ENCODE measurements at places on chromosomes 7 and 10. TPM values are rescaled to one million over a fixed set of nuclear protein-coding genes. Genes with fewer than 3 reads are reported as not detected.

DNA sequence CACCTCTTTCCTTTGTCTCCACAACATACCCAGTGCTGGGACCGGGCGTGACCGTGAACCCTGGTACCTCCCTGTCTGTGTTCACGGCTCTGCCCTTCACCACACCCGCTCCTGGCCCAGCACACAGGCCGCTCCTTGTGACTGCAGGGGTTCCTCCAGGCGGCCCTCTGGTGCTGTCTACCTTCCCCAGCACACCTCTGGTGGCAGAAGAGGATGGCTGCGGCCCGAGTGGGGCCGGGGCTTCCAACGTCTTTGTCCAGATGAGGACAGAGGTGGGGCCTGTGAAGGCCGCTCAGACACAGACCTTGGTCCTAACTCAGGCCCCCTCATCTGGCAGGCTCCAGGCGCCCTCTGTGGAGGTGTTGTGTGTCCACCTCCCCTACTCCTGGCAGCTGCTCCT is 55.4 kb upstream of the SGMS1 start:
- no peak for DNase-seq

- no peak for DNase-seq
Observed at GRCh38 chr10:52568309-52568708, 204.3 kb downstream of the MBL2 start.

- peak; percentile 2 for DNase-seq
Observed at GRCh38 chr10:86295351-86295750, 71.2 kb downstream of the GRID1 start.

- DNase-seq: no peak
Observed at GRCh38 chr10:102505462-102506115, 1.8 kb downstream of the SUFU start.

GRCh38 chr7:50355817-50356178 is 51.3 kb downstream of the IKZF1 start:
- no peak for DNase-seq

DNA sequence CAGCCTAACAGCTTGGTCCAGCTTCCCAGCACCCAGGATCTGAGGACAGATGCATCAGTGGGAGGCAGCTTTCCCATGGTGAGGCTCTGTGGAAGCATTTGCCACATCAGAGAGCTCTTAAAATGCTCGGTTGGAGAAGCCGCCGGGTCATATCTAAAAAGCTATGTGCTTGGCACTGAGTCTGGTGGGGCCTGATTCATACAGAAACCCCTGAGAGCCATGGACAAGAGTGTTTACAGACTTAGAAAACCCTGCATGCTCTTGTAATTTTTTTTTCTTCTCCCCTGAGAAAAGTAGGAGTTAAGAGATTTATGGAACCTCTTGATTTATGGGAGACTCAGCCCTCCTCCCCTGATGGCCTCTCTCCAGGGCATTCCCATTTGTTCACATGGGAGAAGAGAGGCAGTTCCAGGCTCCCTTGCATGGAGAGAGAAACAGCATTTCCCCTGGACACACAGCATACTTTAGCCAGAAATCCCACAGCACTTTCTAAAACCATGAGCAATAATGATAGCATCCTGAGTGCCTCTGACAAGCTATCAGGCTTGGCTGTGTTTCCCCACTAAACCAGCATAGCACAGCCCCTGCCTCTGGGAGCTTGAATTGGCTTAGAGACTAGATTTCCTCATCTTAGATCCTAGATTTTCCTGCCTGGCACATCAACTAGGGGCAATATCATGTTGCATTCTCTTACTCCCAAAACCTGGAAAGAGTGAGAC is 322.1 kb upstream of the AUTS2 start:
- no peak for DNase-seq

DNA sequence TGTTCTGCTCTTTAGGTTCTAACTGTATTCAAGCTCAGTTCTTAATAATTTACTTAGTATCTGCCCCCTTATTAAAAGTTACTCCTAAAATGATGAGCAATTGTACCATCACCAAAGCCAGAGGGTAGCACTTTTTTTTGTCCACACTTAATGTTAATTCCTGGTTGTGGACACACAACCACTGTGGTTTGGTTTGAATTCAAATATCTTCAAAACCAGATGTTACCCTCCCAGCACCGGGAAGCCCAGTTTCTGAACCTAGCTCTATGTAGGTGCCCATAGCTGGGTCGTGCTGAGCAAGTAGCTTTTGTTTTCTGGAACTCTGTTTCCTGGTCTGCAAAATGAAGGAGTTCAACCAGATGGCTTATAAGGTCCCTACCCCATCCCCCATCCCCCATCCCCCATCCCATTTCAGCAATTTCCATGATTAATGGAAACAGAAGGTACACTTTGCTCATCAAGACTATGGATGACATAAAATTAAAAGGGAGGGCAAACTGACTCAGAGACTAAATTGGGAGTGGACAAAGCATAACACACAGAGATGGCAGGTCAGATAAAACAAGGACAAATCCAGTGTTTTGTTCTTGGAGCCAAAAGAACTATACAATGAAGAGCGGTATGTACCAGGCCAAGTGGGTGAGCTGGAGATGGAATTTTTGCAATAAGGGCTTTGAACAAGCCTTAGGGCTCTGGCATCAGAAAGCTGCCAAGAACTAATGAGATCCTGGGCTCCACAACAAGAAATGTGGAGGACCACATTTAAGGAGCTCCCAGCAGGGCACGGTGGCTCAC is 56.7 kb downstream of the DLG5 start:
- DNase-seq: no peak

GRCh38 chr10:91220954-91221675 is 652 bp downstream of the PCGF5 start:
- DNase-seq: no peak

DNA sequence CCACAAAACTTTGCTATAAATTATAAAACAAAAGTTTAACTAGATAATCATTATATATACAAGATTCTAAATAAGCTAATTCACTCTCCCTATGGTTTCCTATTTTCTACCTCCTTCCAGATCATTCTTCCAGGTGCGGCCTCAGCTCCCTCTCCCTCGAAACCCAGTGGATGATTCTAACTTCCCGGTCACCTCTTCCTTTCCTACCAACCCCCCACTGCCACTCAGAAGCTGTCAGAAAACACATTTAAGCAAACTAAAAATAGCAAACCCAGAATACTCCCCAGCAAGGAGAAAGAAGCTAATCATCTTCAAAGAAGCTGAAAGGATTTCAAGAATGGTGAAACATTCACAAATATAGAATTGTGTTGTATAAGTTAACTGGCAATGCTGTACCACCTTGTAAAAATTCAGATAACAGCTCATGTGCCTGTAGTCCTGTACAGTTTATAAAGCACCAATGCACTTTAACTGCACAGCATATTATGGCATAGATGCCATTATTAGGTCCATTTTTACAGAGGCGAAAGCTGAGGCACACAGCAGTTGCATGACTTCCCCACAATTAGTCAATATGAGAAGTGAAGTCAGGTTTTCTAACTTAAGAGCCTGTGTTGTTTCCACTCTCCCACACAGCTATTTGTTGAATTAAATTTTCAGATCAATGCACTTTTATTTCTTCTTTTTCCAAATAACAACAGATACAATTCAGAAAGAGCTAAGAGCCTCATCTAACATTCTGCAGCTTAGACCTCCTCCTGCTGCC is 13.7 kb upstream of the DNTT start:
- DNase-seq: no peak

GRCh38 chr10:84340187-84340586 is 11.8 kb downstream of the CCSER2 start:
- DNase-seq: no peak

DNA sequence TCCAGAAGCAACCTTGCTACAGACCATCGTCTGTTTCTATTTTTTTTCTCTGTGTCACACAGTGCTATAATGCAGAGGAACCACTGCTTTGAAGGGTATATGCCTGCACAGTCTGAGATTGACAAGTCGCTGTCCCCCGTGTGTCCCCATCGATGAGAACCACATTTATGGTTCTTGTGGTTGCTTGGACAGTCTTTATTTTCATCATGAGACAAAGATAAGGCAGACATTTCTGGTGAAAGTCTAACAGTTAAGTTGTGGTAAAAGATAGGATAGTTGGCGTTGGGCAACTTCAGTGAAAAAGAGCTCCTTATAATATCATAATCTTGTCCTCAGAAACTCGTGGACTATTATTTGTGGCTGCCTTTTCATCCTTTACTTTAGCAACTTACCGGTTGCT is 6.3 kb upstream of the AKR1E2 start:
- DNase-seq: no peak

DNA sequence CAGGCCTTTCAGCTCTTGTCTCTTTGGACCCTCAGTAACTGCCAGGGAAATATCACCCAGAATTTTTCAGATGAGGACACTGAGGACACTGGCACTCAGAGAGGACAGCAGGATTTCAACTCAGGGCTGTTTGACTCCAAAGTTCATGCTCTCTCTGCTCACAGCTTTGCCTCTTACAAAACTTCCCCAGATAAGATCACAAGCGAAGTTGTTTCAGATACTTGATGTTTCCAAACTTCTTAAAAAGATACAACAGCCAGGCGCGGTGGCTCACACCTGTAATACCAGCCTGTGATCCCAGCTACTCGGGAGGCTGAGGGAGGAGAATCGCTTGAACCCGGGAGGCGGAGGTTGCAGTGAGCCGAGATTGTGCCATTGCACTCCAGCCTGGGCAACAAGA is 32.4 kb upstream of the ZRANB1 start:
- no peak for DNase-seq

DNA sequence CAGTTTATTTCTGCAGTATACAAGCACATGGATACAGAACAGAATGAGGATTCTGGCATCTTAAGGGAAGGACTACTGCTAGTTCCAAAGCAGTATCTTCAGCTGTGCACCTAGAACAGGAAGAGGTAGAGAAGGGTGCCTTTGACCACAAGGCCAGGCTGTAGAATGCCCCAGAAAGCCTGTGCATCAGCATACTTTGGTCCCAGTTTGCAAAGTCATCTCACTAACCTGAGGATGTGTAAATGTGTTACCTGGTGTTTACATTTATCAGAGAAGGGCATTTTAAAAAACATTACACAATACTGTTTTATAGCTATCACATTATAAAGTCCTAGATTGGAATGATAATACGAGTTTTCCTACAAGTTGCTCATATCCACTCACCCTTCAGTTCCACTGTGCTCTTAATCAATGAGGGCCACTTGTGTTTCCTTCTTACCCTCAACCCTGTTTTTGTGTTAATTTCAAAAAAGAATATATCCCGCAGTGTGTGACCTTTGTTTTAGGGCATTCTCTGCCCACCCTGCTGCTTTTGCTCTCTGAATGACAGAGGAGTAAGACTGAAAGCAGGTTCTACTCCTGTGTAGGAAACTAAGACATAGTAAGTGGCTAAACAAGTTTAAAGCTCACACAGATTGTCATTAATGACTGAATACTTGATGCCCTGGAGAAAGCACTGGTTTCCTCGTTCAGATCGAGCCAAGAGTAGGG is 3.4 kb downstream of the SLC35G1 start:
- no peak for DNase-seq

GRCh38 chr10:7340179-7340874 is 70.5 kb downstream of the SFMBT2 start:
- no peak for DNase-seq

- DNase-seq: no peak
Observed at GRCh38 chr7:42024537-42024936, 212.5 kb downstream of the GLI3 start.

- DNase-seq: no peak
Observed at GRCh38 chr10:86524225-86524962, 2.8 kb upstream of the WAPL start.

- no peak for DNase-seq
Observed at GRCh38 chr10:34156781-34157425, 658.2 kb downstream of the PARD3 start.

- no peak for DNase-seq
Observed at GRCh38 chr7:7231000-7231399, 48.7 kb downstream of the C1GALT1 start.

GRCh38 chr10:119457966-119458766 is 84.4 kb downstream of the RGS10 start:
- DNase-seq: no peak

DNA sequence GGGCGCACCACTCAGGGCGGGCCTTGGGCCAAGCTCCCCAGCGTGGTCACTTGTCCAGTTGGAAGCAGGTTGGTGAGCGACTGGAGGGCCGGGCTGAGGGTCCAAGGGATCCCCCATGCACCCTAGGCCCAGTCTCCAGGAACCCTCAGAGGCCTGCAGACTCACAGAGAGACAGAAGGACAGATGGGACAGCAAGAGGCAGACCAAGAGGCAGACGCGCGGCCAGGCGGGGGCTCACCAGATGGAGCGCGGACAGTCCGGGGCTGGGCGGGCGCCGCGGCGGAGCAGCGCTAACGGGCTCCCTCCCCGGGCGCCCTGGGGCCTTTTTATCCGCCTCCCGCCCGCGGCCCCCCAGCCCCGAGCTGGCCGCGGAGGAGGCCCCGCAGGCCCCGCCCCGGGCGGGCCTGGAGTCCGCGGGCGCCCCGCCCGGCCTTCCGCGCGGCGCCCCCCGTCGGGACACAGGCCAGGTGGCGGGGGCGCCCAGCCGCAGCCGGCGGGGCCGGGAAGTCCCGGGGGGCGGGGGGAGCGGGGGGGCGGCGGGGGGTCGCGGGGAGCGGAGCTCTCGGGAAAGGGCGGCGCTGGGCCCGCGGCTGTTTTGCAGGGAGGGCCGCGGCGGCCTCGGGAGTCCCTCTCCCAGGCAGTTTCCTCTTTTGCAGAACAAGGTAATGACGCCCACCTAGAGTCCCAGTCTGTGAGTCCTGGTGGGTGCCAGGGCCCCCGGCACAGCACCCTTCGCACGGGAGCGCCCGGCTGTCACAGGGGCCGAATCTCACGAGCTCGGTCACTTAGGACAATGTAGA is at the start of gene LOXL4:
TSS of gene LOXL4 (minus strand) at position 301 of the 800 bp plus-strand sequence. CDS start 5,175 bp downstream, outside the sequence.
- DNase-seq: peak; percentile 89

- peak; percentile 62 for DNase-seq
Observed at GRCh38 chr10:30591249-30591670, 38.3 kb downstream of the LYZL2 start.

DNA sequence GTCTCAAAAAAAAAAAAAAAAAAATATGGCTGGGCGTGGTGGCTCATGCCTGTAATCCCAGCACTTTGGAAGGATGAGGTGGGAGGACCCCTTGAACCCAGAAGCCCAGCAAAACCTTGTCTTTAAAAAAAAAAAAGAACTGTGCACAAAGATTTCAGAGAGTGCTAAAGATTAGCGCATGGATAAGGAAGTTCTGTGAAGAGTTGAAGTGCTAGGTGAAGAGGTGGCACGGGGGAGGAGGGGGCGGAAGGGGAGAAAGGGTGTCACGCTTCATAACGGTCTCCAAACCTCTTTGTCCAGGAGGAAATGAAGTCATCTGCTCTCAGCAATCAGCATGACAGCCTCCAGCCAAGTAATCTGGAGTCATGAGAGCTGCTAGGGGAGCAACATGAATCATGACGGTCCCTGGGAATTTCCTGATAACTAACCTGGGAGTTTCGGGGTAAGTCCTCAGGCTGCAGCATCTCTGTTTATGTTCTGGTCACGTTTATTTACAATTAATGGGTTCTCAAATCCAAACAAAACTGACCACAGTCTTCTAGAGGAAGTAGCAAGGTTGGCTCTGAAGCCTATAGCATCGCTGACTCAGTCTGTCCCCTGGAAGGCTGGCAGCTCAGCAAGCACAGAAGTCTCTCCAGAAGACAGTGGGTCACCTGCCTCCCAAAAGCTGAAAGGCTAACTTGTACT is 1.9 kb upstream of the PLAU start:
- DNase-seq: no peak

KCNIP2 gene
- polyA plus RNA-seq: 1.8 TPM

BMPER gene
- 20.0 TPM for polyA plus RNA-seq

TRIM50 gene
- not detected for polyA plus RNA-seq

GPRIN2 gene
- 0.03 TPM for polyA plus RNA-seq

TET1 gene
- polyA plus RNA-seq: 0.38 TPM

EGR2 gene
- polyA plus RNA-seq: 0.47 TPM

TMEM213 gene
- not detected for polyA plus RNA-seq

PLEKHS1 gene
- polyA plus RNA-seq: not detected

LMOD2 gene
- not detected for polyA plus RNA-seq

RELN gene
- 0.02 TPM for polyA plus RNA-seq

OR13A1 gene
- polyA plus RNA-seq: not detected

PKD2L1 gene
- polyA plus RNA-seq: not detected

HEPACAM2 gene
- not detected for polyA plus RNA-seq

LIPM gene
- not detected for polyA plus RNA-seq
